T1000 (cell line): ENCODE measurements at places on chromosomes 11 and 22.

GRCh38 chr11:12716816-12717215, 42.6 kb downstream of the TEAD1 start:
- no peak for DNase-seq

- no peak for DNase-seq
These were observed 6.7 kb upstream of the SORL1-AS1 start for GRCh38 chr11:121459413-121460017.

GRCh38 chr22:20565079-20565734, 57.8 kb downstream of the MED15 start:
- no peak for DNase-seq

- DNase-seq = no peak
These were observed 40.7 kb downstream of the SLC22A12 start for GRCh38 chr11:64631675-64632074.

- DNase-seq = no peak
These were observed 133.9 kb upstream of the BMAL1 start for GRCh38 chr11:13143486-13144297.

- no peak for DNase-seq
These were observed 9.3 kb upstream of the NUP50 start for GRCh38 chr22:45154383-45154782.

GRCh38 chr11:11577932-11578911, 43.6 kb downstream of the GALNT18 start:
- DNase-seq = no peak

GRCh38 chr11:127059750-127060149, 59.2 kb upstream of the KIRREL3 start:
- DNase-seq = no peak

DNA sequence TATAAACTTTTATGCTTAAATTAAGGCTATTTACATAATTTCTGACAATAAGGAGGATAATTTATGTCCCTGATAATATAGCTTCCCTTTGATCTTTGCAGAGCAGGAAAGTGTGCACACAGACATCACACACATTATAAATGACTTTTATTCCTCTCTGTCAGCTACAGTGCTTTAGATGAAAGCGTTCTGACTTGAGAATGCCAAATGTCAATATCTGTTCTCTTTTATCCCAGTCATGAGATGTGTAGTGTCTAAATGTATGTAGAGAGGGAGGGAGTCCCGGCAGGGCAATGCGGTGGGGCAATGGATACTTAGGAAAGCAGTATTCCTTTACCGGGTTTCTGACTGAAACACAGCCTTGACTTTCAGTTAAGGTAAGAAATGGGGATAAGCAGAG, 225.4 kb upstream of the CHORDC1 start:
- no peak for DNase-seq

GRCh38 chr11:118979434-118979833, 7.9 kb downstream of the FOXR1 start:
- DNase-seq = no peak

DNA sequence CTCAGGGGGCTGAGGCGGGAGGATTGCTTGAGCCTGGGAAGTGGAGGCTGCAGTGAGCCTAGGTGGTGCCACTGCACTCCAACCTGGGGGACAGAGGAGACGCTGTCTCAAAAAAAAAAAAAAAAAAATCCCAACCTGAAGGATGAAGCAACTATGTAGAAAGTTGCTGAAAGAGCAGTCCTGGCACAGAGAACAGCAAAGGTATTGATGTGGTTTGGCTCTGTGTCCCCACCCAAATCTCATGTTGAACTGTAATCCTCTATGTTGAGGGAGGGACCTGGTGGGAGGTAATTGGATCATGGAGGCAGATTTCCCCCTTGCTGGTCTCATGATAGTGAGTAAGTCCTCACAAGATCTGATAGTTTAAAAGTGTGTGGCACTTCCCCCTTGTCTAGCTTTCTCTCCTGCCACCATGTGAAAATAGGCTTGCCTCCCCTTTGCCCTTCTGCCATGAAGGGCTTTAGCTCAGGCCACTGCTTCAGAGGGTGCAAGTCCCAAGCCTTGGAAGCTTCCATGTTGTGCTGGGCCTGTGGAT, 10.7 kb upstream of the SERPING1 start:
- DNase-seq = no peak

DNA sequence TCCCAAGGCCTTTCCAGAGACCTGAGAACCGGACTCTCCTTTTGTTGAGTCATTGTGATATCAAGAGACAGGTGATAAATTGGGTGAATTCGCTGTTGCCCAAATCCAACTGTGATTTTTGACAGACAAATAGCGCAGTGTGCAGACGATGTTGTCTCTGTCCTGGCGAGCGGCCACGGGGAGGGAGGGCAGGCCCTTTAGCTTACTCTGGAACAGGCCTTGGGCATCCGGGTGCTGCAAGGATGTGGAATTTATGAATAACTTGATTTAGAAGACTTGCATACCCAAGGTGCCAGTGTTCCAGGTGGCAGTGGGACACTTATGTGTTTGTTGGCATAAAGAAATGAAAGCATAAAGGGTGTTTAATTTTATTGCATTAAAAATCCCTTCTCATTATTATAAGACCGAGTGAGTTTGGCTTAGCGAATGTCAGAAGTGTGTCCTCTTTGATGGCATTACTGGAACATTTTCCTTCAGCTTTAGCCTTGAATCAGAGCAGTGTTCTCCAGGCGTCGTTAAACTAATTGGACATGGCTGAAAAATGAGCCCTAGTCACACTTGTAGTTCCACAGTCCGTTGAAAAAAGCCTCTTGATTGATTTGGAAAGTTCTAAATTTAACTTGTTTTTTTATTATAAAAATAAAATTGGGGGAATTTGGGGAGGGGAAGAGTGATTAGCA, 9.4 kb downstream of the LDLRAD3 start:
- no peak for DNase-seq

- DNase-seq = no peak
These were observed 759 bp downstream of the CPT1A start for GRCh38 chr11:68840661-68841653.

GRCh38 chr11:125345421-125346178, 150.5 kb downstream of the FEZ1 start:
- DNase-seq = peak; percentile 55

DNA sequence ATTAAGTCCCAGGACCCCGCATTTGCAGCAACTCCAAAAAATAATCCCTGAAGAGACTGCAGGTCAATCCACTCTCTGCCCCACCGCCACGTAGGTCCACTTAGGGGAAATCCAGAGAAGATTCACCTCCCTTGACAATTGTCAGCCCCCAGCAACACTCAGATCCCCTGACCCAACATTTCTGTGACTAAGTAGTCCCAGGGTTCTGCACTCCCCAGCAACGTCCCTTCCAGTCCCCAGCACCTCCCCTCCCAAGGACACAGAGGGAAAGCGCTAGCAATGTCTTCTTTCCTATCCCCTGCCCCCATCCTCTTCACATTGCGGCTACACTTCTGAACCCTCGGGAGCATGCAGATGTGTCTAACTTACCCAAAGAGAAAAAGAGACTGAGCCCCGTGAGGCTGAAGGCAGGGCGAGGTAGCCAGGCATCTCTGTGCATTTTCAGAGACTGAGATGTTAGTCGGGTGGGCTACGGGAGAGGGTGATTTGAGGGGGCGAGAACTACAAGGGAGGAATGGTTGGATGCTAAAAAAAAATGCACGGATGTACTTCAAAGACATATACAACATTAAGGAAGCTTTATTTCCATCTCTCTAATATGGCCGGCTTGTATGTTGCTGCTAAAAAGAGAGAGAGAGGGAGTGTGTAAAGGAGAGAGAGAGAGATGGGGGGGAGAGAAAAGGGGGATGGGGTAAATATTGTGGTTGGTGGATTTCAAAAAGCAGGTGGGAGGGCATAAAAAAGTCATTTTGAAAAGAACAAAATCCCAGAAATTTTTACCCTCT, at the start of gene SCN2B:
SCN2B (minus strand) TSS at position 647 of the 785 bp plus-strand sequence; CDS start at position 439, 208 bp downstream.
- DNase-seq = no peak

- DNase-seq = no peak
These were observed 3.2 kb downstream of the NUP50 start for GRCh38 chr22:45166932-45167331.

DNA sequence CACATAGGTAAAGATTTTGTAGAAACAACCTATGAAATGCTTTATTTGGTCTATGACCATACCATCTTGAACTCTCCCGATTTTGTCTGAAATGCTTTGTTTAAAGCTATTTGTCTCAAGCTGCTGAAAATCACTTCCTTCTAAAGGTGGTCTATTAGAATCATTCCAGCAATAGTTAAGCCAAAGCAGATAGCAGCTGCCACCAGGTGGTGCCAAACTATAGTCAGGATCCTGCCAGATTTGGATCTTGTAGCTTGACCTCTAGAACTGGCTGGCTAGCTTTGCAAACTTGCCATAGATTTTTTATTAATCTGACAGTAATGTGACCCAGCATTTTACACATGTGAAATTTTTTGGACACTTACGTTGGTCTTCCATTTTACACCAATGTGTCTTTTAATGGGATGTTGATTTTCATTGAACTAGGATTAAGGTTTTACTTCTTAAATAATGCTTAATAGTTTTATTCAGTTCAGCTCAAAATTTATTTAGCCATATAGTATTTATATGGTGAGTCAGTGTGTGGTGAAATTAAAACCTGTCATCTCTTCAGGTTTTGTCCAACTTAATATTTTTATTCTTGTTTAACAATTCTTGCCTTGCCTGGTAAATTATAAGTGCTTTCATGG, 19.7 kb downstream of the CTR9 start:
- DNase-seq = no peak

GRCh38 chr22:49159711-49160110, 668.0 kb downstream of the BRD1 start:
- no peak for DNase-seq

DNA sequence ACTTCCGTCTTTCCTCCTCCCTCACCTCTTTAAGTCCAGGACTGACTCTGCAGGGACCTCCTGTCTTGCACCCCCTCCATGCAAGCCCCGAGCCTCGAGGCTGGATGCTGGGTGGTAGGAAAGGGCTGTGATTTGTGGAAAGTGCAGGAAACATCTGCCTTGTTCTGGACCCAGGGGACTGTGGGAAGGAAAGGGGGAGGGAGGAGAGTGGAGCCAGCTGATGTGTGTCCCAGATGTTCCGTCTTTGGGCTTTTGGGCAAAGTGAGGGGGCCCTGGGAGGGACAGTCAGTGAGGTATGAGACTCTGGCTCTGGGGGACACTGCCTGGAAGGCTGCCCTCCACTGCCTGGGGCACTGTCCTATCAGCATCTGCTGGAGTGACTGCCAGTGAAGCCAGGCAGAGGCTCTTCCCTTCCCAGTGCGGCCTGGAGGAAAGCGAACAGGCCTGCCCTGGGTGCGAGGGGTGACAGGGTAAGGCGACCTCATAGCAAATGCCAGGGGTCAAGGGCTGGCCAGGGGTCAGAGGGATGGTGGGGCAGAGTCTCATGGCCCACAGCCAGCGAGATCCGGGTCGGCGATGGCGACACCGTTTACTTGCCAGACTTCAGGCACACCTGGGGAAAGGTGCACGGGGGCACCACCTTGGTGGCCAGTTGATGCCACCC, 1.7 kb downstream of the MRGPRD start:
- no peak for DNase-seq

GRCh38 chr11:109735128-109735527, 313.1 kb downstream of the C11orf87 start:
- DNase-seq = no peak

DNA sequence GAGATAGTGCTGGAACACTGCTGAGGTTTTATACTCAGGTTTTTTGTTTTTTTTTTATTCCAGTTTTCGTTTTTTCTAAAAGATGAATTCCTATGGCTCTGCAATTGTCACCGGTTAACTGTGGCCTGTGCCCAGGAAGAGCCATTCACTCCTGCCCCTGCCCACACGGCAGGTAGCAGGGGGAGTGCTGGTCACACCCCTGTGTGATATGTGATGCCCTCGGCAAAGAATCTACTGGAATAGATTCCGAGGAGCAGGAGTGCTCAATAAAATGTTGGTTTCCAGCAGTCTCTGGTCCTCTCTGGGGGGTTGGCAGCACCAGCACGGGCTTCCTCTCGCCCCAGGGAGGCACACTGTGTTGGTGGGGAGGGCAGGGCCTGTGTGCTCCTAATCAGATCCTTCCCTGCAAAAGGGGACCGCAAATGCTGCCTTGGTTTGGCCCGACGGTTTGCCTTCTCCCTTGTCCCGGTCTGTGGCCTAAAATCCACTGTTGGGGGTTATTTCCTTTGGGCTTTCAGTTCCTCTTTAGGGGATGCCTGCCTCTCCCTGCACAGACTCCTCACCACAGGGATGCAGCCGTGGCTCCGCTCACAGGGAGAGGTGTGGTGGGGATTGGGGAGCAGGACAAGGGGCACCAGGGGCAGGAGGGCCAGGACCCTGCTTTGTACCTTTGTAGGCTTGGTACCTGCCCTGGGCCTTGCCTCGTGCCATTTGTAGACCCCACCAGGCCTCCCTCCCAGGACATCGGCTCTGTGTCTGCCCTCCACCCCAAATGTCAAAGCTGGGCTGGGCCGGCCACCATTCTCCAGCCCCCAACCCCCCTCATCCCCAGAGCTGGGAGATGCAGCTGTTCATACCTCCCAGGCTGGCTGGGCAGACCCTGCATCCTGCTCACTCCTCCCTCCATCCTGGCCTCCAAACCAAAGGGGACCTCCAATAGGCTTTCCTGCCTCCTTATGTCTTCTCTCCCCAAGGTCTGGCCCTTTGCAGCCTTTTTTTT, 13.5 kb downstream of the MCAT start:
- DNase-seq = no peak

- no peak for DNase-seq
These were observed 2.4 kb downstream of the TIMP3 start for GRCh38 chr22:32803738-32804435.

DNA sequence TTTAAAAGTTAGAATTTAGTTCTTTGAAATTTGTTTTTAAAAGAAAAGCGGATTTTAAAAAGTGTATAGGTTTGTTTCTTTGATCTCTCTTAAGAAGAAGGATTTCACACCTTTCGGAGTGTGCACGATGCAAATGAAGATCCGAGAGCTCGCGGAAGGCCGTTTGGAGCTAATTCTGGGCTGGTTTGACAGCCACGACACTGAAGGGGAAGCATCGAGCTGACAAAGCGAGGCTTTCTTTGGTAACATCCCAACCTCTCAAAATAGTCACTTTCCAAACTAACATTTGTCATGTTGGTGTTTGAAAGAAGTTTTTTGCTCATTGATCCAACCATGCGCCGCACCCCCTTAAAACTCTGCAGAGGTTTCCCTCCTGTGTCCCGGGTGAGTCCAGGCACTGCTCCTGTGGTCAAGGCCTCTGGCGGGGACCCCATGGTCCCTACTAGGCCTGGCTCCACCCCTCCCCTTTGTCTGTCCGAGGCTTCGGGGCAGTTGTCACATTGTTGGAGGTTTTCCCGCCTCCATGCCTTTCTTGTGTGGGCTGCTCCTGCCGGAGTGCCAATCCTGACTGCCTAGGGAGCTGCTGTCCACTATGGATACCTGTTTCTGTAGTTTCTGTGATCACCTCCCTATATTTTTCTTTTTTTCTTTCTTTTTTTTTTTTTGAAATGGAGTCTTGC, 39.7 kb downstream of the MPPED1 start:
- DNase-seq = no peak

- DNase-seq = no peak
These were observed 21.0 kb upstream of the HTATIP2 start for GRCh38 chr11:20342347-20343141.

- no peak for DNase-seq
These were observed 17.4 kb upstream of the DDX17 start for GRCh38 chr22:38523479-38523878.

GRCh38 chr11:77374611-77375031, 73.1 kb upstream of the GDPD4 start:
- DNase-seq = no peak

GRCh38 chr22:36344106-36344827, 43.5 kb downstream of the MYH9 start:
- no peak for DNase-seq

- DNase-seq = no peak
These were observed 65.0 kb downstream of the EHF start for GRCh38 chr11:34685864-34686263.

GRCh38 chr22:46640293-46641055, 20.3 kb downstream of the GRAMD4 start:
- DNase-seq = no peak
